ENCODE measurements at places on chromosomes 6 and 20.

- DNase-seq, result no peak
These were observed 3.9 kb downstream of the CDKAL1 start for GRCh38 chr6:20538131-20538662.

DNA sequence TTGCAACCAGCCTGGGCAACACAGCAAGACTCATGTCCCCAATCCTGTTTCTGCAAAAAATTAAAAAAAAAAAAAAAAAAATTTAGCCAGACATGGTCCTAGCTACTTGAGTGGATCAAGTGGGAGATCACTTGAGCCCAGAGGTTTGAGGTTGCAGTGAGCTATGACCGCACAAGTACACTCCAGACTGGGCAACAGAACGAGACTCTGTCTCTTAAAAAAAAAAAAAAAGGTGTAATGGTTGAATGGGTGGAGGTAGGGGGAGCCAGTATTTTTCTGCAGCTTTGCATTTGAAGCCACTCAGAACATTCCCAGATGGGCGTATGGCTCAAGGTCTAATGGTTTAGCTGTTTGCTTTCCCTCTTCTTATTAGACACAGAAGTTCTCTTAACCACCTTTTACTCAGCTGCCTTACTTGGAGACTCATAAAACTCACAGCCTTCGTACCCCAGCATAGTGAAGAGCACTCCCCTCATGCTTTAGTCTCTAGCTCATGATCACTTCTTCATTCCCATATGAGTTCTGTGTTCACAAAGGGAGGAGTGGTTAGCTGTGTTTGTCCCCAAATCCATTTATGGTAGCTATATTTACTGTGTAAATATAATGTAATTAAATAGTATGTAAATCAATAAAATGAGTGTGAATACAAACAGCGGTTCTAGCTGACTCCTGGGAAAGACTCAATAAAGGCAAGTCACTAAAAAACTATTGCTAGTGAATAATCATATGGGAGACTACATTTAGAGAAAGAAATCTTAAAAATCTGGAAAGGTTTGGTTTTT is 9.0 kb downstream of the FKBP1A start:
- no peak for DNase-seq

DNA sequence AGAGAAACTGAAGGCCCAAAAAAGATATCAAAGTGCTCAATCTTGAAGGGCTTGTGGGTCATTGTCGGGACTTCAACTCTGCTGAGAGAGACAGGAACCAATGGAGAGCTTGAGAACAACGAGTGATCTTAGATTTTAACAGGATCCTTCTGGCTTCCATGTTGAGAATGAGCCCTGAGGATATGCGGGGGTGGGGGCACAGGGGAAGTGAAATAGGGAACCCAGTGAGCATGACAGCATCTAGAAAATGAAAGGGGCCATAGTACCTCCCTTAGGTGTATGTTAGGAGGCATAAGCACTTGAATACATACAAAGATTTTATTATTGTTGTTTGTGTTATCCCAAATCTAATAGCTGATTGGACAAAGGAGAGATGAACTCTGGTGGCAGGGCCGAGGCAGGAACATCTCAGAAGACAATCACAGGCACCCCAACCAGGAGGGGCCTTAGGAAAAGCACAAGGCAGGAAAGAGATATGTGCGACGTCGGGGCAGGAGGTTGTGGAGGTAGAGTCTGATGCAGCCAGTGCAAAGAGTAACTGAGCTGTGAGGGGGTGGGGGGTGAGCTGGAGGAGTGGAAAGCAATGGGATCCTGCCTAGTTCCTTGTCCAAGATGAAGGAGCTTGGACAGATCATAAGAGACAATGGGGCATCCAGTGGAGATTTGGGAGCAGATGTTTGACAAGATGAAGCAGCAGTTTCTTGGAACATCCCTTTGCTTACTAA is 10.4 kb downstream of the TGM6 start:
- peak; percentile 38 for DNase-seq

DNA sequence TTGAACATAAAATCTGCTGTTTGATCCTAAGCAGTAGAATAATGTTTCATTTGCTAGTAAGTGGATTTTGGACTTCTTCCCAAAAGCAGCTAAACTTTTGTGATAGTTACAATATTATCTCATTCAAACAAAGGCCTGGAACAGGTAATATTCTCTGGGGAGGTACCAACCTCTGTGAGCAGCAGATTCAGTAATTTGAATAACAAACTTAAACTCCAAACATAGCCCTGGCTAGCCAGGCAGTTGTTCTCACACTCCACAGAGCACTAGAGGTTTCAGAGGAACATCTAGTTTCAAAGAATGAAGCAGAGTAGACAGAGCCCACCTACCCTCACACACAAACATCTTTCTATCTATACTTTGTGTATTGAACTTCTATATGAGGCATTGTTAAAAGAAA is 40.9 kb downstream of the LGSN start:
- peak; percentile 24 for DNase-seq

GRCh38 chr6:111356551-111356950 is 126.5 kb downstream of the REV3L start:
- DNase-seq, result no peak

DNA sequence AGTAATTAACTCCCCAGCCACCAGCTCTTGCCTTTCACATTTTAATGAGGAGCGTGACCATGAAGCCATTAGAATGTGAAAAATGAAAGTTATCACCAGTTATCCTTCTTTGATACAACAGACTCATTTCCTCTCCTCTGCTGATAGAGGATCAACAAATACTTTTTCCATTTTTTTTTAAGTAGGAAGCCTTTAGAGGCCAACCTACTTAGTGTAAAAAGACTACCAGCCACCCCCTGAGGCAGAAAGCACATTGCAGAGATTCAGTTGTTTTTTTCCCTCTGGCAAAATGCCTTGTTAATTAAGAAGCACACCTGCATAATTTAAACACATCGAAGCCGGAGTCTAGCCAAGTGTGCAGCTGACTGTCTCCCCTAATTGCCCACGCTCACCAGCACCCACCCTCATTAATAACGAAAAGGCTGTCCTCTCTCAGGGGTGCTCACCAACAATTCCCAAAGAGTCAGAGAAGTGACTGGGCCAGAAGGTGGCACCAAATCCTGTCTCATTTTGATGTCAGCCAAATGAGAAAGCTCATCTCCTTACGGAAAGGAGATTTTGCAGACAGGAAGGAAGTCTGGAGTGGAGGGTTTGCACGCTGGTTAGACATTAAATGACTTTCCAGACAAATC is 60.9 kb upstream of the MC3R start:
- DNase-seq, result no peak

GRCh38 chr20:46797206-46797605 is 87.8 kb downstream of the SLC2A10 start:
- no peak for DNase-seq

DNA sequence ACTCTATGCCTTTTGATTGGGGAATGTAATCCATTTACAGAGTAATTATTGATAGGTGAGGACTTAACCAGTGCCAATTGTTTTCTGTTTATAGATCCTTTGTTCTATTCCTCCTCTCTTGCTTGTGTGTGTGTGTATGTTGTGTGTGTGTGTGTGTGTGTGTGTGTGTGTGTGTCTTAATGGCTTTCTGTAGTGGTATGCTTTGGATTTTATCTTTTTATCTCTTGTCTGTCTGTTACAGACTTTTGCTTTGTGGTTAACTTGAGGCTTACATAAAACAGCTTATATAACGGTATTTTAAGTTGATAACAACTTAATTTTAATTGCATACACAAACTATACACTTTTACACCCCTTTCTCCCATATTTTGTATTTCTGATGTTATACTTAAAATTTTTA is 54.7 kb downstream of the CDC5L start:
- no peak for DNase-seq

DNA sequence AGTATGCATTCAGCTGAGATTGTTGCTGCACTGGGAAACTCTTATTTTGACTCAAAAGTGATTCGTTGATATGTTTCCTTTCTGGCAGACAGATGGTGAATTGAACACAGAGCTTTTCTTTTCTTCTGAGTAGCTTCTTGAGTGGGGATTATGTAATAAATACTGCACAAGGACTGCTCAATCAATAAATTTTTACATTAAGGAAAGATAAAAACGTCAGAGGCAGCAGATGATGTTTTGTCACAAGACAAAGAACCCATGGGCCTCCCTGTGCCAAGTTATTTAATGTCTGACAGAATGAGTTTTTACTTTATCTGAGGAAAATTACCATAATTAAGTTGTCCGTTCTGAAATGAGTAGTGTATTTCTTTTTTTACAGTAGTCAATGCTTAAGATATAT is 460.3 kb downstream of the UTRN start:
- no peak for DNase-seq

DNA sequence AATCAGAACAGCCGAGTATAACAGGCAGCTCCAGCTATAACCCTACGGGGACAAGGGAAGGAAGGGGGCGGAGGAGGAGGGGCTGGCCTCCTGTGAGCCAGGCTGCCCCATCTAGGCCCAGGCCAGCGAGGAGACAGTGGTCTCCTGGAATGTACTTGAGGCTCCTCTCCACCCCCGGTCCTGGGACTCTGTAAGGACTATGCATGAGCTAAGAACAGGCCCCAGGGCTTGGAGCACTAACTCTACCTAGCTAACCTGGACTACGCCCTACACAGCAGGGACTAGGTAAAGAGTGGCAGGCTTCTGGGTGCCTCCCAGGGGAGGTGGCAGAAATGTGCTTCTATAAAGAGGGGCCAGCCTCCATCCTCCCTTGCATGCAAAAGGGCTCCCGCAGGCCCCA is 8.9 kb downstream of the KCNK15 start:
- no peak for DNase-seq

DNA sequence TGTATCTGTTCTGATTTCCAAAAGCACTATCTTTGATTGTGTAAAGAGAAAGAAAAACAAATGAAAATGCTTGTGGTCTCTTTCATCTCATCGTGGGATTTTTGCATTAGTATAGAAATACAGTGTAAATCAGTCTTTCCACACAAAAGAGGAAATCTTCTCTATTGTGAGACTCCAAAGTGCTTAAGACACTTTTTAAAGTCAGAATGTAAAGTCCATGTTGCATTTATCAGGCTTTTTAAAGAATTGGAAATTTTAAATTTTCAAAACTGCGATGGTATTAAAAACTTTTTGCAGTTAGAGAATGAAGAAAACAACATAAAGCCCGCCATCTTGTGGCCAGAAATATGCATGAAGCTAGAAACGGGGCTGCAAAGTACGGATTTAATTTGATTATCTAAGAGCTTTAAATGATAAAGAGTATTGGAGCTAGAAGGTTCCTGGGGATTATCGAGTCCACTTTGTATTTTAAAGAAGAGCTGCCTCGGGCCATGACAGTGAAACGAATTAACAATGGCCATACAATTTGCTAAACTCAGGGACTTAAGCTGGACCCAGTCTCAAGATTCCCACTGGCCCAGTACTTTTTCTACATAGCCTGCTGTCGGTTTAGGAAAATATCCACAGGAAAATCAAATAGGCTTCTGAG is 339.6 kb downstream of the ARHGAP18 start:
- peak; percentile 3 for DNase-seq

DNA sequence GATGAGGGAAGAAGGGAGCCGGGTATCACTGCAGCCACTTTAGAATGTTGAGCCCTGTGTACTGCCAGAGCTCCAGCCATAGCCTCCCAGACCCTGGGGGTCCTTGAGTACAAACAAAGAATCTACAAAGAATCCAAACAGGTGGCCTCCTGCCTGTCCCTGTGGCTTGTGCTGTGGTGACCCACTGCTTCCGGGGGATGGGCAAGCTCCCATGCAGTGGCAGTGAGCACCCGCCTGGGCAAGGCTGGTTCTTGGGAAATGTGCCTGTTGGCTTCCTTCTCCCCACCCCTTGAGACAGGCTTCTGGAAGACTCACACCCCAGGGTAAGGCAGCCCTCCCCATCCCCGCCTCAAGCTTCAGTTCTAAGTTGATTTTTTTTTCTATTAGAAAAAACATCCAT is 13.9 kb downstream of the SIRPA start:
- DNase-seq, result no peak

DNA sequence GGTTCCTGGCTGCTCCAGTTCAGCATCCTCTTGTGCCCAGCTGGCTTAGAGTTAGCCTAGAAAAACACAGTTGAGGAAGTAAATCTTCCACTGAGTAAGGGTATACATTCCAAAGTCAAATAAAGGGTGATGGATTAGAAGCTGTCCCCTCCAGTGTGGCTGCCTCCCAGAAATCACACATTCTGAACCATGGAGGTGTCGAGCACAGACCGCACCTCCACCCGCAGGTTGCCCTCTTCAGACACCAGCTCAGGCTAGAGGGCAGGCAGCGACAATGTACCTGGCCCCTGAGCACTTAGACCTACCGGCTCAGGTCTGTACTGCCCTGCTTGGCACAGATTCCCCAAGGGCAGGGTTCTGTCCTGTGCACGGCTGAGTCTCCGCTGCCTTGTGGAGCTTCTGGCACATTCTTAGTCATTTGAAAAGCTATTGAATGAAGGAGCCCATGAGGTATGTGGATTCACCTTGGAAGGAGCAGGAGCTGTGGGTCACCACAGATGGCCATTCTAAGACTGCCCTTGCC is 118.1 kb downstream of the FAM120B start:
- no peak for DNase-seq

- no peak for DNase-seq
These were observed 109.5 kb downstream of the MAP3K7 start for GRCh38 chr6:90477366-90477765.

- peak; percentile 7 for DNase-seq
These were observed 44.5 kb downstream of the RAMACL start for GRCh38 chr6:166541876-166542579.

- no peak for DNase-seq
These were observed 114.8 kb downstream of the PHF3 start for GRCh38 chr6:63750400-63750799.

- DNase-seq, result no peak
These were observed 70.7 kb upstream of the NOTCH4 start for GRCh38 chr6:32294566-32294965.

GRCh38 chr6:48426636-48427035 is 315.6 kb upstream of the PTCHD4 start:
- no peak for DNase-seq

DNA sequence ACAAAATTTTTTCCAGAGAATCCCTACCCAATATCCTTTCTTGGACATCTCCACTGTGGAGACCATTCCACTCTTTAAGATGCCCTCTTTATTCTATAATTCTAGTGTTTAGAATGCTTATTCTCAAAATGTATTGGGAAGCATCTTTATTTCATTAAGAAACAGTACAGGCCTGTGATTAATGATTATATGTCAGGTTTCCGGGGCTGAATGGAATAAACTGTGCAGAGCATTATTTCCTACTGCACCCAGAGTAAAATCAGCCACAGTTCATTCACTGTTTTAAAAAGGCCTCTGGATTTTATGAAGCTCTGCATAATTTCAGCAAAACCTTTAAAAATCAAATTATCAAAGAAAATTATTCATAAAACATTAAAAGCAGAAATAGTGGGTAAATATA is 42.6 kb downstream of the DSE start:
- no peak for DNase-seq

- DNase-seq, result no peak
These were observed 29.7 kb downstream of the LIN28B start for GRCh38 chr6:104986625-104987024.

DNA sequence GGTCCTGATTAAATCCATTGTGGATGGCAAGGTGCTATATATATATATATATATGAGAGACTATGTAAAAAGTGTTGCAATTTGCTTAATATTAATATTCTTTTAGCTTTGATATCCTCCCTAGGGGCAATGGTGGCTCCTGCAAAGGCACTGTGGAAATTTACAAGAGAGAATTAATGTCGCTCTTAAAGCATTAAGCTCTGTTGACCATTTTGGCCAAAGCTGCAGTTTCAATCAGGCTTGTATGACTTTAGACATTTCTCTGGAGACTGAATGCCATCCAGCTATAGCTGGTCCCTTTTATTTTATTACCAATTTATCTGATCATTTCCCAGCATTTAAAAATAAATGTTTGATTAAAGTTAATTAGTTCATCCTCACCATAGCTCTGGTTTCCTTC is 155.3 kb downstream of the JARID2 start:
- no peak for DNase-seq

GRCh38 chr6:25829375-25829774 is 2.5 kb downstream of the SLC17A1 start:
- DNase-seq, result no peak

GRCh38 chr6:30263734-30264133 is 50.5 kb upstream of the TRIM26 start:
- DNase-seq, result no peak

Data from germinal center (tissue), 1 donor.